Frontal cortex (tissue), 4 donors: ENCODE measurements at places on chromosomes 7 and 10. TPM values are rescaled to one million over a fixed set of nuclear protein-coding genes. Genes with fewer than 3 reads are reported as not detected.

DNA sequence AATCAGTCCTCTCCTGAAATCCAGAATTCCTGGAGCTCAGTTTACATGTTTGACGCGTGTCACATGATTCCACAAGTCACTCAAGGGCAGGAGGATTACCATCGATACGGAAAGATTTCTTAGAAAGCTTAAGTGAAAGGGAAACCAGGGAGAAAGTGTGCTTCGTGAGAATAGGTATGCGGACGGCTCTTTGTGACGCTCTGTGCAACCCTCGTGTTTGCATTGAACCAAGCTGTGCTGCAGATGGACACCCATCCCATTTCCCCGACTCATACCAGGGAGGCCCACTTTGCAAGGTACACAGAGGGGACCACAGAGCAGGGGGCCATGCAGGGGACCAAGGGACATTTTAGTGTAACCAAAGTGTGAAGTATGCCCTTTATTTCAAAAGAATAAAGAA is 43.2 kb downstream of the IKZF1 start:
- DNase-seq = no peak

- DNase-seq = no peak
Observed at GRCh38 chr7:158102897-158103296, 484.7 kb downstream of the PTPRN2 start.

DNA sequence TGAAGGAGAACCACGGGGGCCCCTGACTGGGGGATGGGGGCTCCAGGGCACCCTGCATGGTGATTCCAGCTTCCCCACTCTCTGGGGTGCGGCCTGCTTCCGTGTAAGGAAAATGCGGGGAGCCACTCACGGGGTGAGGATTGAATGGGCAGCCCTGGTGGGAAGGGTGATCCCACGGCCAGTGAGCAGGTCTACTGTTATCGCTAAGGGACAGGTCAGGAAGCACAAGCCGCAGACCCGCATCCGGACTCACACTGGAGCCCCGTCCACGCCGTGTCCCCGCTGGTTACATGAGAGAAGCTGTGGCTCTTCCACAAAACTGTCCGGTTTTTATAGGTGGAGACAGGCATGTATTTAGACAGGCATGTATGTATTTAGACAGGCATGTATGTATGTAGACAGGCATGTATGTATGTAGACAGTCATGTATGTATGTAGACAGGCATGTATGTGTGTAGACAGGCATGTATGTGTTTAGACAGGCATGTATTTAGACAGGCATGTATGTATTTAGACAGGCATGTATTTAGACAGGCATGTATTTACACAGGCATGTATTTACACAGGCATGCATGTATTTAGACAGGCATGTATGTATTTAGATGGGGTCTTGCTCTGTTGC is 5.7 kb downstream of the PSMG3 start:
- DNase-seq = no peak

DNA sequence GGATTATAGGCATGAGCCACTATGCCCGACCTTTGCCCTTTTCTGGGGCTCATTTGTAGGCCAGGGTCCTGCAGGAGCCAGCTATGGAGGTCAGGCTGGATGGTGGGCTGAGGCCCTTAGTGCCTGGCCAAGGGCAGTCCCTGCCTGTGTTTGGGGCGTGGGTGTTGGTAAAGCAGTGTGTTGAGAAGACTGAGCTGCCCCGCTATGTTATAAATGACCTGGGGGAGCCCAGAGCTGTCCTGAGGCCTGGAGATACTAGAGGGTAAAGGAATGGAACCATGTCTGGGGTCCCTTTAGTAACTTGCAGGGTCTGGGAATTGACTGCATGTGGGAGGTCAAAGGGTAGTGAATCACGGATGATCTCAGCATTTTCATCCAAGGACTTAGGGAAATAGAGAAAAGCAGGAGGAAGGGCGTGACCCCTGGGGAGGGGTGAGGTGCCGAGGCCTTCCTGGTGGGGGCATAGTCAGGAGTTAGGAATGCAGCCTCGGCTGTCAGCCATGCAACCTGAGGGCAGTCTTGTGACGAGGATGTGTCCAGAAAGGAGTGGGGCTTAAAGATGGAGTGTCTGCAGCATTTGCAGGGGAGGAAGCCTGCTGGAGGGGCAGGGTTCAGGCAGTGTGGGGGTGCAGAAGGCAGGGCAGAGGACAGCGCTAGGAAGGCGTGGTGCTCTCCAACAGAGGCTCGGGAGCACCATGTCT is 31.5 kb downstream of the TMEM248 start:
- DNase-seq = no peak

Gene DLX6
- 4.1 TPM for total RNA-seq
